ENCODE measurements at places on chromosomes 2 and 18.

DNA sequence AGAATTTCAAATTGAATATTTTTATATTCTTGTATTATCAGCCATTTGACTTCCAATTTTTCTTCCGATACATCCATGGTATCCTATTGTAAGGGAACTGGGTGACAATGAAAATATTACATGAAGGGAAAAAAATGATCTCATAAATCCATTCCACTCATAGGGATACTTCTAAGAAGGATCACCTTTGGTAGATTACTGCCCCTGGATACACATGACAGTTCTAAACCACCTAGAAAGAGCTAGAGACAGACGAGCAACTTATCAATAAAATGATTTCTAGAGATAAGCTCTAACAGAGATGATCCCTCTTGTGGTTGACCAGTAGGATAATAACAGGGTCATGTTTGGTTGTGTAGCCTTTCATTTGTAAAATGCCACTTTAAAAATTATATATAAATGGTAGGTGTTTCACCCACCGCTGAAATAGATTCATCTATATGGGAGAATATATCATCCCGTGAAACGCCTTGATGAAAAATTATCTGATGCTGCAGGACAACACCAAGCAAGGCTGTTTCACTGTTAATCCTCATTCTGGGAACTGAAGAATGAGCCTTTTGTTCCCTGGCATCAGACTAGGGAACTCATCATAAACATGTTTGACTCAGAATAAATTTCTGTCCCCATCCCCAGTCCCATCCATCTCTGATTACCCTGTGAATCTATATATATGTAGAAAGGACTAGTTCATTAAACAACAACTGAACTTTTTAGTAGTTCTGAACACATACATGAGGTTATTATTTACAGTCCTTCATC lies 180.0 kb downstream of the TCF4 start:
- DNase-seq: no peak

GRCh38 chr2:152505495-152505906 lies 170.5 kb downstream of the FMNL2 start:
- no peak for DNase-seq

GRCh38 chr2:121810959-121811853 lies 55.8 kb downstream of the TSN start:
- no peak for DNase-seq

- no peak for DNase-seq
Measured at GRCh38 chr18:394987-395362, 105.5 kb downstream of the COLEC12 start.

GRCh38 chr2:231699006-231699405 lies 9.3 kb upstream of the PTMA start:
- no peak for DNase-seq

DNA sequence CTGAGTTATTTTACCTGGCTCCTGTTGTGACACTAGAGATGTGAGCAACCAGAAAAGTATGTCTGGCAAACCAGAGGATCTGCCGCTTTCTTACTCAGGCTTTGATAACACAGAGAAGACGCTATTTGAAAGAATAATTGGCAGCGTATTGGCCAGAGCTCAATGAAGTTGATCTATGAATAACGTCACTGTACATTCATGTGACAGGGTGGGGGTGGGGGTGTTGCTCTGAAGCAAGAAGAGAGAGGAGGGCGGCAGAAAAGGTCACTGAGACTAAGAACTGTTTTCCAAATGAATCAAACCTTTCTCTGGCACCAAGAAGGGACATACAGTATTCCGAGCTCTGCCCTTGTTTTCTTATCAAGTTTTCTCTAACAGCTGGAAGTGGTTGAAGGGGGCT lies 1.7 kb upstream of the ONECUT2 start:
- DNase-seq: no peak

DNA sequence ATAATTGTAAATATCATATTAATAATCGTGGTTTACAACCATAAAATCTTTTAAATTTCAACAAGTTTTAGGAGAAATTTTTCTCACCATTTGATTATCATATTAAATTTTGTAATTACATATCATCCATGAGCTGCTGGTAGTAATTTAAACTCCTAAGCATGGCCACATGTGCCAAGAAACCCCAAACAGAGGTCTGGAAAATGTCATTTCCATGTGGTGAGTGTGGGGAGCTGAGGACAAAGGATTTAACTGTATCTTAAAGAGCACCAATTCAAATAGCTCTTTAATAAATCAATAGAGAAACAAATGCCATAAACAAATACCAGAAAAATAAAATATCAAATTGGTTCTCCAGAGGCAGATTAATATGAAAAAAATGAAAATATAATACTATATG lies 26.3 kb downstream of the PSME4 start:
- no peak for DNase-seq

- no peak for DNase-seq
Measured at GRCh38 chr2:66461664-66462500, 27.0 kb downstream of the MEIS1 start.

DNA sequence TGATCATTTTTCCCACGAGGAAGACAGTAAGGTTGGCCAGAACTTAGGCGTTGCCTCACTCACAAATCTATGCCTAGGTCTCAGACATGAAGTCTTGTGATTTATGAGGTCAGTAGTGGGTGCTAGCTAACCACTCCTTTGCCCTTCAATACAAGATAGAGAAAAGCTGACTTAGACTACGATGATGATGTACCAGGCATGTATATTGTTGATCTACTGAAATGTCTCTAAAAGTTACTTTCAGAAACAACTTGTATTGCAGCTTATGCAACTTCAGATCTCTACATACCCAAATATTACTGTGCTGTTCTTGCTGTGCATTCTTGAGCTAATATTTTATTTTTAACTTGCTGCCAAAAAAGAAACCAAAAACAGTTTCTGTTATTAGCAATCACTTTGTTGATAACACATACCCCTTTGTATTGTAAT lies 30.6 kb downstream of the MAPRE2 start:
- no peak for DNase-seq

DNA sequence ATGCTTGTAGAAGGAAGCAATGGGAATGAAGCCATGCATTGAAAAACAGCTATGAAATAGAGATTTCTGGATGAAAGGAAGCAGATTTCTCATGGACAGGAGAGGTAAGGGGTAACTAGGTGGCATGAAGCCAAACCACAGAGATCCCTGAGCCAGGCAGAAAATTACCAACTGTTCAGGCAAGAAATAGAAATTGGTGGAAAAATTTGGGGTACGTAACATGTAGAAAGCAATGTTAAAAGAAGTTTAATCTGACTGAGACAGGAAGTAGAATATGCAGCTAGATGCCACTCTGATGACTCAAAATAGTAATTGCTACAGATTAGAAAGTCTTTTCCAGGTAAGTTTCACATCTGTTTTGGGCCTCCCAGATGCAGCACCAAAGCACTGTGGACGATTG lies 928.5 kb upstream of the CELF4 start:
- no peak for DNase-seq

- no peak for DNase-seq
Measured at GRCh38 chr18:22829781-22830180, 103.3 kb upstream of the RBBP8 start.

- no peak for DNase-seq
Measured at GRCh38 chr2:233173115-233173514, 78.4 kb upstream of the ATG16L1 start.

GRCh38 chr2:216799873-216800431 lies 59.9 kb downstream of the TNP1 start:
- DNase-seq: no peak

GRCh38 chr2:9885036-9885684 lies 41.9 kb downstream of the TAF1B start:
- DNase-seq: no peak

- DNase-seq: peak; percentile 39
Measured at GRCh38 chr18:36298126-36298741, 721 bp downstream of the FHOD3 start.

- no peak for DNase-seq
Measured at GRCh38 chr2:222796413-222797103, 64.3 kb upstream of the ACSL3 start.

GRCh38 chr2:85925216-85925671 lies 36.5 kb upstream of the ST3GAL5 start:
- DNase-seq: no peak

- DNase-seq: no peak
Measured at GRCh38 chr18:31176531-31176930, 13.9 kb upstream of the DSC1 start.

DNA sequence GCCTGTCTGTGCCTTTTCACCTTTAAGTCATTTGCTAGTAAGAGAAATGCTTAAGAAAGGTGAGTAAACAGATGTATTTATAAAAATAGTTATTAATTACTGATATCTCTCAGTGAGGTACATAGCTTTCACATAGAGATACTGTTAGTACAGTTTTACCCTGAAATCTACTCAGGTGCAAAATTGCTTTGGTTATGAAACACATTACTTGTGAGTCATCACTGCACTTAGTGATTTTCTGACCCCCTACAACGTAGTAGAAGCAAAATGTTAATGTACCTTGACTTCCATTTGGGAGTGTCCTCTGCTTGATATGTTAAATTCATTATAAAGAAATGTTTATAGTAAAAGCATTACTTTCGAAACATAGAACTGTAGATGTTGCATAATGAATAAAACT lies 6.5 kb downstream of the GLS start:
- no peak for DNase-seq

DNA sequence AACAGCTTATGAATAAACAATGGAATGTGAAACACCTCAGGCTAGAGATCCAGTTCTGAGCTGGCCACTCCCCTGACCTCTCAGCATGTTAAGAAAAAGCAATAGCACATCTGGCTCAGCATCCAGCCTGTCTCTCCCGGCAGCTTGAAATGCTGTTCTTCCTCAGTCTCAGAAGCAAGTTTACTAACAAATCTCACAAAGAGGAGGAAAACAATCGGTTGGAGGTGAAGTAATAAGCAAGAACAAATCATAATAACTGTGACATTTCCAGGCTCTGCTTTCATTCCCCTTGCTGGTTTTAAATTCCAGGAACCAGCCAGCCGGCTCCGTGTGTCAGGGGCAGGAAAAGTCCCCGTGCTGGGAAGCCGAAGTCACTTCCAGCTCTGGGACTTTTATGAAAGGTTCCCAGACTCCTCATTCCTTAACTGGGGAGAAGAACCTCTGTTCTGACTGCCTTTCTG lies 133.9 kb upstream of the ARL4C start:
- DNase-seq: no peak

GRCh38 chr18:24456549-24456948 lies 3.9 kb upstream of the HRH4 start:
- DNase-seq: no peak

DNA sequence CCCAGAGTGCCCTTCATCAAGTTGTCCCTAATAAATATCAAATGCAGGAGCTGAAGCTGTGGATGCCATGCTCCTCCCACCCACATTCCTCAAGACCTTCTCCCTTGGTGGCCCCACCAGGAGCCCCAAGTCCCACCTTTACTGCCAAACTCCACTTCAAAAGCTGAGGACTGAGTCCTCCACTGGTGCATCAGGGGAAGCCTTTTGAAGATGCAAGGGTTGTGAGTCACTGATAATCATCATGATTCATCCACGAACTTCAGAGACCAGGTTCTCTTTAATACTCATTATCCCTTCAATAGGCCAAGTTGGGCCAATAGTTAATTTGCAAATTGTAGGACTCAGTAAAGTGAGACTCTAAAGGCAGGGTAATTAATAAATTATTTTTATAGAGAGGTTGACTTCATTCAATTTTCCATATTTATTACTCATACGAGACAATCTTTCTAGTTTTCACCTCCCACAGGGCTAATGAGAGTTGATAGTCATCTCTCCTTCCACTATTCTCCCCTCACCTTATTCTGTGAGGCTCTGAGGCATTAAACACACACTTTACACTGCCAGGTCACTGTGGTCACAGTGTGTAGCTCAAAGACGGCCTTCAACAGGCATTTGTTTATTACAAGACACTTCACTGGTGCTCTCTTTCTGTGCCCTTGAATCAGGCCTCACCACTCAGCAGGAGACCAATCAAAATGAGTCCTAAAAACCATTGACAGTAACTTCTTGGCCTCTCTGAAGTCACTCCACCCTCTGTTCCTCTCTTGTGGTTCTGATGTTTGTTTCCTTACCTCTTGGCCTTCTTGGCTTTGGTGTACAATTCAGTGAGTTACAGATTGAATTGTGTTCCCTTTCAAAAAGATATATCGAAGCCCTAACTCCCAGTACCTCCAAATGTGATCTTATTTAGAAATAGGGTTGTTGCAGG lies 99.9 kb downstream of the TRIB2 start:
- DNase-seq: no peak

GRCh38 chr2:226691255-226691654 lies 108.4 kb downstream of the IRS1 start:
- no peak for DNase-seq

GRCh38 chr2:184689638-184690037 lies 91.3 kb downstream of the ZNF804A start:
- DNase-seq: no peak

GRCh38 chr2:105609746-105610402 lies 134.8 kb upstream of the NCK2 start:
- DNase-seq: no peak

- no peak for DNase-seq
Measured at GRCh38 chr18:12295389-12296086, 12.5 kb upstream of the TUBB6 start.

DNA sequence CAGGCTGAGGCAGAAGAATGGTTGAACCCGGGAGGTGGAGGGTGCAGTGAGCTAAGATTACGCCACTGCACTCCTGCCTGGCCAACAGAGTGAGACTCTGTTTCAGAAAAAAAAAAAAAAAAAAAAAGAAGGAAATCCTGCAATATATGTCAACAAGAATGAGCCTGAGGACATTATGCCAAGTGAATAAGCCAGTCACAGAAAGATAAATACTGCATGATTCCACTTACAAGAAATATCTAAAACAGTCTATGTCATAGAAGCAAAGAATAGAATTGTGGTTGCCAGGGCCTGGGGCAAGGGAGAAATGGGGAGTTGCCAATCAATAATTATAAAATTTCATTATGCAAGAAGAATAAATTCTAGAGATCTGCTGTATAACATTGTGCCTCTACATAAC lies 425.8 kb downstream of the NRXN1 start:
- DNase-seq: no peak

- no peak for DNase-seq
Measured at GRCh38 chr2:144924827-144925226, 404.9 kb upstream of the ZEB2 start.

DNA sequence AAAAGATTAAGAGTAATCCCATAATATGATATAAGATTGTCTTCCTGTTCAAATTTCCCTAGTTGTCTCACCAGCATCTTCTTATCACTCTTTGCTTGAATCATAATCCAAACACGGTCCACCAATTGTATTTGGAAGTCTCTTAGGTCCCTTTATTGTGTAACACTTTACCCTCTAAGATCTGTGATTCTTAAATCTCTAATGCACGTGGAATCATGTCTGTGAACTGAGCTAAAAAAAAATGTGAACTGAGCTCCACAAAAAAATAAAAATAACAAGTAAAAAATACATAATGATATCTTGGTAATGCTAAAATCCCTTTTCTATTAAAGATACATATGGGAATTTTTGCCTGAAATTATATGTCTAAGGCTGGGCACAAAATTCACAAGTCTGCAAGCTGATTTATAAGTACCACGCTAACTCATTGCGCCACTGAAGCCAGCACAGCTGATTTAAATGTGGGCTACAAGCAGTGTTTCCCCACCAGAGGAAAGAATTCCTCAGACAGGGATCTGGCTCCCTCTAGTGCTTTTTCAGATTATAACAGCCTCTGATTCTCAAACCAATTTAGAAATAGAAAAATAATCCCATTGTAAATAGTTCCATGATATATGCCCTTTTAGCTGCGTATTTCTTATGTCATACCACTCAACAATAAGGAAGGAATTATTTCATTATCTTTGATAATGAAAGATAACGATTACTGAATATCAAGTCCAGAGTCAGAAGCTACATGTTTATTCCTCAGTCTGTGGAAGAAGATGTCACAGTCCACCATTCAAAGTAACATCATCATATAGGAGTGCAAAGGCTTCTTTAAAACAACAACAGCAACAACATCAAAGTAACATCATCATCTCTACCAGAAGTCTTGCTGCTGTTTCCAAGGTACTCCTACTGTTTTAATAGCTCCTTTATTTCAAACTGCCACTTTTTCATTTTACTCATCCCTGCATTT lies 22.9 kb downstream of the RBM43 start:
- peak; percentile 33 for DNase-seq

Data from GM12891 (cell line).